DMS153 (cell line): ENCODE measurements at places on chromosomes 6 and 20.
A peak's percentile ranks its signal among the peaks of the same experiment; 100 is the strongest.

DNA sequence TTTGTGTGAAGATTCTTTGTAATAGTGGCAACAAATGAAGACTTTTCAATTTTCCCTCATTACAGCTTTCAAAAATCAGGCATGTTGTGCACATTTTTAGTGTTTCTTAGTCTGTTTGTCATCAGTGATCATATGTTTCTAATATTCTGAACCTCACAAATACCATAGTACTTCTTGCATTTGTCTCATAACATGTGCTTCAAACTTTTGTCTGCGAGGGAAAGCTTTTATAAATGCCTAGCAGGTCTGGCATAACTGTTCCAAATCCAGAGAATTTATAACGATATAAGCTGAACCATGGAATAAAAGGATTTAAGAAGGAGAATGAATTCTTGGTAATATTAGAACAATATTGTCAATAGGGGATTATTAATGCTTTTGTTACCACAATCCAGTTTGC, 670.2 kb downstream of the RFPL4B start:
- DNase-seq = no peak

DNA sequence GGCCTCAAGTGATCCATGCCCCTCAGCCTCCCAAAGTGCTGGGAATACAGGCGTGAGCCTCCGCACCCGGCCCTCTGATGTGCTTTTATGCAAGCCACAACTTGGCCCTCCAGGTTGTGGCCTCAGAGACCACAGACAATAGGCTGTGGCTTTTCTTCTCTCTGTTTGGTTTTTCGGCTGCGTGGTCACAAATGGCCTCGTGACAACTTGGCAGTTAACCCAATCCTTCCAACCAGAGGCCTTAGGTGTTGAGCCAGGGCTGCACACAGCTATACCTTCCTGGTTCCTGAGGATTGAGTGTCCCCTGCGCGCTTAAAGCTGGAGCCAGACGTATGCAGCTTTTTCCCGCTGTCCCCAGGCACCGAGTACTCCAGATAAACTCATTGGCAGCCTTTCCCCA, 6.3 kb upstream of the TGM3 start:
- DNase-seq = peak; percentile 43

DNA sequence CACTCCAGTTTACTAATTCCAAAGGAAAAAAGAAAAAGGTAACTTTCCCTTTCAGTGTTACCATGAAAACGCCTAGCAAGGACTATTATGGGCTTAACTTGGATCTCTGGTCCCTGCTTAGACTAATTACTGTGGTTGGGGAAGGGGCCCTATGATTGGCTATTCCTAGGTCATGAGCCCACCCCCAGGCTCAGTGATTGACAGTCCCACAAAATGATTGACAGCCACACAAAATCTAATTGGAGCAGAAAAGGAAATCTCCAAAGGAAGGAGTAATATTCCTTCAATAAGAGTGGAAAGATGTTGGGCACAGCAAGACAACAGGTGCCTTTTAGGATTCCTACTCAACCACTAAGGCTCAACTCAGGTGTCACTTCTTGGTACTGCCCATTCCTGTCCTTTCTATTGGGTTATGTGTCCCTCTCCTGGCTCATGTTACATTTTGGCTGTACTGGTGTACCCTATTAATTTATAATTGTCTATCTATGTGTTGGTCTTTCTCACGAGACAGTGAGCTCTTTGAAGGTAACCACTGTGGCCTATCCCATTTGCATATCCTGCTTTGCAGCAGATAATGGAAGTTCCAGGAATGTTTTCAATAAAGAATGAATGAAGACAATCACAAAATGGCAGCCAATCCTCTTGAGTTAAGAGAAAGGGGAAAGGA, 5.5 kb upstream of the UTRN start:
- no peak for DNase-seq

GRCh38 chr6:120871416-120872261, 462.6 kb downstream of the TBC1D32 start:
- no peak for DNase-seq

- DNase-seq = no peak
Measured at GRCh38 chr20:59606566-59606965, 2.2 kb downstream of the PHACTR3 start.

DNA sequence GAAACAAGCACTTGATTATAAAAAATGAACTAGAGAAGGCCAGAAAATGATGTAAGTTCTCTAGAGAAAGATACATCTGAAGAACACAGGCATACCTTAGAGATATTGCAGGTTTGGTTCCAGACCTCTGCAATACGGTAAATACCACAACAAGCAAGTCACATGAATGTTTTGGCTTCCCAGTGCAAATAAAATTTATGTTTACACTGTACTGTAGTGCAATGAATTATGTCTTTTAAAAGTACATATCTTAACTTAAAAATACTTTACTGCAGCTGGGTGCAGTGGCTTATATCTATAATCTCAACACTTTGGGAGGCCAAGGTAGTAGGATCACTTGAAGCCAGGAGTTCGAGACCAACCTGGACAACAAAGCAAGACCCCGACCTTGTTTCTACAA, 10.9 kb upstream of the KIAA1586 start:
- DNase-seq = no peak

GRCh38 chr6:138647006-138647405, 126.6 kb upstream of the CCDC28A start:
- DNase-seq = no peak

DNA sequence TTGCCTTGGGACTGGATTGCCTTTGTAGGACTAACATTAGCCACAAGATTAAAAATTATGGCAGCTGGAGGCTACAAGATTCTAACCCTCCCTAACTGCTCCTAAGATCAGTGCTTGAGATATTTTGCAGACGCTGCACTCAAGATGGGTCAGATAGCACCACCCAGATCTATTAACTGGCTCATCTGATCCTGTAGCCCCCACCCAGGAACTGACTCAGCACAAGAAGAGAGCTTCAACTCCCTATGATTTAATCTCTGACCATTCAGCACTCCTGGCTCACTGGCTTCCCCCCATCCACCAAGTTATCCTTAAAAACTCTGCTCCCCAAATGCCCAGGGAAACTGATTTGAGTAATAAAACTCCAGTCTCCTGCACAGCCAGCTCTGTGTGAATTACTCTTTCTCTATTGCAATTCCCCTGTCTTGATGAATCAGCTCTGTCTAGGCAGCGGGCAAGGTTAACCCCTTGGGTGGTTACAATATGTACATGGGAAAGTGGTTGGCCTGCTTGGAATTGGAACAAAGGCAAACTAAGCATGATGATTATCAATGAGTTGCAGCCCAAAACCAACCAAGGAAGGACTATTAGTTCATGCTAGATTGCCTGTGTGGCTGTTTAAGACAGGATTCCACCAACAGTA, 111.3 kb downstream of the OR2B2 start:
- DNase-seq = no peak

GRCh38 chr20:46826343-46826984, 68.2 kb upstream of the EYA2 start:
- DNase-seq = no peak

- DNase-seq = no peak
Measured at GRCh38 chr20:46394872-46395760, 11.3 kb downstream of the ELMO2 start.

DNA sequence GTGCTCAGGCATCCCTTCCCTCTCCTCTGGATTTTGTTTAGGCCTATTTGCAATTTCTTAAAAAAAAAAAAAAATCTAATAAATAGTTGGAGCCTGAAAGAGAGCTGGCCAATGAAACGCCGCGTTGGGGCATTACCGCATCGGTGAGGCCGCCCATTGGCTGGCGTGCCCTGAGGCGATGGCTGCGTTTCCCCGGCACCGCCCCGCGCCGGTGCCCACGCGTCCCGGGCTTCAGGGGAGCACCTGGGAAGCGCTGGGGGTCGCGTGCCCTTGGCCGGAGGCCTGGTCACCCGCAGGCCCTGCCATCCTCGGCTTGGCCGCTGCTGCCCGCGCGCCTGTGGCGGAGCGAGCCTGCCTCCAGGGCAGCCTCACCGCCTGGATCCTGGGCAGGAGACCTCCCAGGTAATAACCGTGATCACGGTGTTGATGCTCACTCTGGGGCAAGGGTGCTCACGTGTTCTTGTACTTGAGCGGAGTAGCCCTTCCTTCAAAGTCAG, 155.4 kb downstream of the NRN1 start:
- peak; percentile 13 for DNase-seq

DNA sequence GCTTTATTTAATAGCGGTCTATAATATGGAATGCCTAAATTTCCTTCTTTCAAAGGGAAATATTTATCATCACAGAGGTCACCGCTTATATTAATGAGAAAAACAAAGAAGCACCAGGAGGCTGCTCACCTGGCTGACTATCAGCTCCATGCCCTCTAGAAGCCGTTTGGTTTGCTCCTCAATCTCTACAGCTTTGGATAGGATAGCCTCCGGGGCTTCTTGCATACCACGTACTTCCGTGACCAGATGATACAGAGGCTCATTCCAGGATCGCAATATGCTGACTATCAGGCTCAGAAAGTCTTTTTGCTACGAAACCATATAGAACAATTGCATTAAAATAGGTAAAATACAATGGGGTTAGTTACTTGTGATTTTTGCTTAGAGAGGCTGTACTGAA, 6.8 kb downstream of the PRL start:
- no peak for DNase-seq

DNA sequence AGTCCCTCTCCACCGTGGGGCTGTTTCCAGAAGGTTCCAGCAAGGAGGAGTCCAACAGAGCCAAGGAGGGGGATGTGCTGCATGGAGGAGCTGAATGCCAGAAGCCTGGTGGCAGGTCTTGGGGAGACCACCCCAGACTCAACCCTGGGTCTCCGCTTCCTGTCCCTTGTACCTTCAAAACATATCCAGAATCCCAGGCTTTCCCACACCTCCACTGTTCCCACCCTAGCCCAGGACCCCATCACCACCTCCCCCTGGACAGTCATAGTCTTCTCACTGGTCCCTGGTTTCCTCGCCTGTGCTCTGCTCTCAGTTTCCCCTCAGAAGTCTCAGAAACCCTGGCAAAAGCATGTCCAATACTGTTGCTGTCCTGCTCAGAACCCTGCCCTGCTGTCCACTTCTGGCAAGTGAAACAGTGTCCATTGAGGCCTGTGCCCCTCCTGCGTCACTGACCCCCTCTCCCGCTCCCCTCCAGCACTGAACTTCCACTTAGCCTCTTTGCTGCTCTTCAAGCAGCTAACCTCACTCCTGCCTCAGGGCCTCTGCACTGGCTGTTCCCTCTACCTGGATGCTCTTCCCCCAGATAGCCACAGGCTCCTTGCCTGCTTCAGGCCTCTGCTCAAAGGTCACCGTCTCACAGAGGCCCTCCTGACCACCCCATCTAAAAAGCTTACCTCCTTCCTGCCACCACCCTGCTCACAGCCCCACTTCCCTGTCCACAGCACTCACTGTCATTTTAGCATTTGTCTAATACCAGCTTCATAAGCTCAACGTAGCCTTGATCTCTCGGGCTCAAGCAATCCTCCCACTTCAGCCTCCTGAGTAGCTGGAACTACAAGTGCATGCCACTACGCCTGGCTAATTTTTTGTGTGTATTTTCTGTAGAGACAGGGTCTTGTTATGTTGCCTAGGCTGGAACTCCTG, 169.2 kb downstream of the GRM4 start:
- DNase-seq = no peak

GRCh38 chr6:89997456-89998445, 103.5 kb downstream of the GJA10 start:
- no peak for DNase-seq

DNA sequence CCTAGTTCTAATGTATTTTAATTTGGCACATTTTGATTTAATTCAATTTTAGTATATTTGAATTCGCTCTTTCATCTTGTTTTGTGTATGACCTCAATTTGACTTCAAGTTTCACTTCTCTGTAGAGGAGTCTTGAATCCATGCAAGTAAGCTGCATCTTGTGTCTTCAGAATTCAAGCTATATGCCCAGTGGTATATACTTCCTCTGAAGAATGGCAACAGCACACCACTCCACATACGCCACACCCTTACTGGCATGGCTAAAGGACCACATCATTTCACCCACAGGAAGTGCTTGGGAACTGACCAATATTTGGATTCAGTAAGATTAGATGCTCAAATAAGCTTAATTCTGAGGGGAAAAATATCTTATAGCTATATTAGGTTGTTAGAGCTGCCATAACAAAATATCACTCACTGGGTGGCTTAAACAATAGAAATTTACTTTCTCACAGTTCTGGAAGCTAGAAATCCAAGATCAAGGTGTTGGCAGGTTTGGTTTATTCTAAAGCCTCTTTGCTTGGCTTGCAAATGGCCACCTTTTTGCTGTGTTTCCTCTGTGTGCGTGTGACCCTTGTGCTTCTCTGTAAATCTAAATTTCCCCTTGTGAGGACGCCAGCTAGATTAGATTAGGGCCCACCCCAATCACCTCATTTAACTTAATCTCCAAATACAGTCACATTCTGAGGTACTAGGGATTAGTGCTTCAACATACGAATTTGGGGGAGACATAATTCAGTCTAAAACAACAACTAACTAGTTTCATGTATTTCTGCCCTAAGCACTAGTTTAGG, 2.8 kb upstream of the ASF1A start:
- no peak for DNase-seq

GRCh38 chr6:37758647-37759046, 60.9 kb upstream of the ZFAND3 start:
- no peak for DNase-seq

GRCh38 chr6:5950361-5950785, 56.4 kb downstream of the NRN1 start:
- DNase-seq = no peak

DNA sequence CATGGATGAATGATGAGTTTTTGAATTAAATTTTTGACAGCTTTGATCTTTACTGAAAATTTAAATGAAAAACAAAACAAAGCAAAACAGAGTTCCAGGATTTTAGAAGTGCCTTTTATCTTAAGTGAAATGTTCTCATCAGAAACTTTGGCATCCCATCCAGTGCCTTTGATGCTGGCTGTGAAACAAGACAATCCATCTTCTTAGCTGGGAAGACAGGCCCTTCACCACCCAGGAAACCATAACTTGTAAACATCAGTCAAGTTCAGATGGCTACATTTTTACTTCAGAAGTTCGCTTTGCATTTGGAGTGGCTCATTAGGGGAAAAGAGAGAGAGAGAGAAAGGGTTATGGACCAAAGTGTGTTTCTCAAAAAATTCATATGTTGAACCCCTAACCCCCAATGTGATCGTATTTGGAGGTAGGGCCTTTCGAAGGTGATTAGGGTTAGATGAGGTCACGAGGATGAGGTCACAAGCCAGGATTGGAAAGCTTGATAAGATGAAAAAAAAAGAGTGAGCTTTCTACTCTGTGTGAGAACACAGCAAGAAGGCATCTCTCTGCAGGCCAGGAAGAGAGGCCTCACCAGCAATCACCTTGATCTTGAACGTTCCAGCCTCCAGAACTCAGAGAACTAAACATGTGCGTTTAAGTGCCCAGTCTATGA, 366.5 kb downstream of the PRKN start:
- no peak for DNase-seq

GRCh38 chr6:154239392-154239791, 117.2 kb downstream of the IPCEF1 start:
- DNase-seq = no peak

DNA sequence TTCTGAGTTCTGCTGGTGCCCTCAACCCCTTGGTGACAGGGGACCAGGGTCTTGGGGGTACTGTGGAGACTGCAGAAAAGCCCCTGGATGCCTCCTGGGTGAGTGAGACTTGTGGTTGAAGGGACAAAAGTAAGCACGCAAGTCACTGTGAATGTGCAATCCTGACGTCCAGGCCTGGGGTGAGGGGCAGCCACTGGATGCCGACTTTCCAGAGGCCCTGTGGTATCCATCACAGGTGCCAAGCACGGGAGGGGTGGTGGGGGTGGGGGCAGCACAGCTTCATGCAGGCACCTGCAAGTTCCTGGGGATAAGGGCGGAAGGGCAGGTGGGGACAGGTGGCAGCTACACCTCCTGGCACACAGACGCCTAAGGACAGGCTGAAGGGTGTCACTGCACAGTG, 20.1 kb upstream of the UBE2V1 start:
- no peak for DNase-seq

- DNase-seq = no peak
Measured at GRCh38 chr6:10964684-10965083, 77.8 kb downstream of the SYCP2L start.

- DNase-seq = no peak
Measured at GRCh38 chr20:1811621-1812498, 83.3 kb upstream of the SIRPA start.
